Calu3 (cell line): ENCODE measurements at places on chromosomes 4 and X.

GRCh38 chr4:140635606-140636005 lies 66.8 kb upstream of the UCP1 start:
- peak; percentile 53 for DNase-seq

DNA sequence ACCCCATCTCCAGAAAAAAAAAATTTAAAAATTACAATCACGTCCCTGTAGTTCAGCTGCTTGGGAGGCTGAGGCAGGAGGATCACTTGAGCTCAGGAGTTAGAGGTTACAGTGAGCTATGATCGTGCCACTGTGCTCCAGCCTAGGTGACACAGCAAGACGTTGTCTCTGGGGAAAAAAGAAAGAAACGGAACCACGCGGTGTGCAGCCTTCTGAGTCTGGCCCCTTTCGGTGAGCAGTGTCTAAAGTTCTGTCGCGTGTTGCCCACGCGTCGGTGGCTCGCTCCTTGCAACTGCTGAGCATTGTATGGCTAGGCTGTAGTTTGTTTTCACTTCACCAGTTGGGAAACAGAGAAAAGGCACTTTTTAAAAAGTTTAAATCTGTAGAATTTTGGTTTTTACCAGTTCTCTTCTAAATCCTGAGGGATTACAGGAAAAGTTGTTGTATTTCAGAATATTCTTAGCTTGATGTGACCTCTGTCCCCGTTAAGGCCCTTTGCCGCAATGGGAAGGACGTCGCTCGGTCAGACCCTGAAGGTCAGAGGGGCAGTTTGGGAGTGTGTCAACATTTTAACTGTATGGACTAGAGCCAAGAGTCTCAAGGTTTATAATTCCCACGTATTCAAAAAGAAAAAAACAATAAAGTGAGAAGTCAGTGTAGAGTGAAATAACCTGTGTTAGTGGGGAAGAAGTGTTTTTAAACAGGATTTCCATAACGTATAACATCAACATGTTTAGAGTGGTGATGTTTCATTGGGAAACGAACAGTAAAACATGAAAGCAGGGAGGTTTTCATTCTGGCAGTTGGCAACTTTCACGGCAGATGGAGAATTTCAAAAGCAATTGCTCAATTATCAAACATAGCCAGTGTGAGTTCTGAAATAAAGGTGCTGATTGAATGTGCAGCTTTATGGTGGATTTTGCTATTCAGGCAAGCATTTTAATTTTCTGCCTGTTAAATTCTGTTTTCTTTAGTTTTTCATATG lies 45.8 kb upstream of the MSANTD1 start:
- DNase-seq = no peak

DNA sequence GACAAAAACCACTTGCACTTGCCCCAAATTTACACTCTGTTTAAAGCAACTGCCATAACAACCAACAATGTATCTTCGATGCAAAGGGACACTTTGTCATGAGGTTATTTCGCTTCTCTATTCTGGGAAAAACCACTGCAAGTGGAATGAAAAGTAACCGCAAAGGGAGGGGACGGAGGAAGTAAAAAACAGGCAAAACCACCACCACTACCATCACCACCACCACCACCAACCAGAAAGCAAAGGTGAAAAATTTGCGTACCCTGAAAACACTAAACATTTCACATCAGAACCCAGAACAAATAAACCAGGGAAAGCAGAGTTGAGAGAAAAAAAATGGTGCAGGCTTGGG lies 1.2 kb upstream of the N4BP2 start:
- DNase-seq = no peak

- no peak for DNase-seq
Measured at GRCh38 chr4:155559915-155560314, 106.7 kb upstream of the GUCY1A1 start.

DNA sequence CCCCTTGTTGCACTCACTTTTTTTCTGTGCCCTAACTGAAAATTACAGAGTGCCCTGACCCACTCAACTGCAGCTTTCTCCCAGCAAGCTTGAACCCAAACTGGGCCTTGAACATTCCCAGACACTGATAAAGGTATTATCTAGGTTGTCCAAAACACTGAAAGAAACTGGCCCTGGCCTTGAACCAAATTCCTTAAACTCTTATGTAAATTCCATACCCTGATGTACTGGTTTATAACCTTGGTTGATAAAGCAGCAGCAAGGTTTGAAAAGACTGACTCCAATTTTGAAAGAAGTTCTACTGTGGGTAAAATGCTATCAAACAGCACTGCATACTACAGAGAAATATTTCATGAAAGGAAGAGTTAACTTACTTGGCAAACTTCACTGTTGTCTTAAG lies 125.6 kb downstream of the PHF8 start:
- DNase-seq = no peak

DNA sequence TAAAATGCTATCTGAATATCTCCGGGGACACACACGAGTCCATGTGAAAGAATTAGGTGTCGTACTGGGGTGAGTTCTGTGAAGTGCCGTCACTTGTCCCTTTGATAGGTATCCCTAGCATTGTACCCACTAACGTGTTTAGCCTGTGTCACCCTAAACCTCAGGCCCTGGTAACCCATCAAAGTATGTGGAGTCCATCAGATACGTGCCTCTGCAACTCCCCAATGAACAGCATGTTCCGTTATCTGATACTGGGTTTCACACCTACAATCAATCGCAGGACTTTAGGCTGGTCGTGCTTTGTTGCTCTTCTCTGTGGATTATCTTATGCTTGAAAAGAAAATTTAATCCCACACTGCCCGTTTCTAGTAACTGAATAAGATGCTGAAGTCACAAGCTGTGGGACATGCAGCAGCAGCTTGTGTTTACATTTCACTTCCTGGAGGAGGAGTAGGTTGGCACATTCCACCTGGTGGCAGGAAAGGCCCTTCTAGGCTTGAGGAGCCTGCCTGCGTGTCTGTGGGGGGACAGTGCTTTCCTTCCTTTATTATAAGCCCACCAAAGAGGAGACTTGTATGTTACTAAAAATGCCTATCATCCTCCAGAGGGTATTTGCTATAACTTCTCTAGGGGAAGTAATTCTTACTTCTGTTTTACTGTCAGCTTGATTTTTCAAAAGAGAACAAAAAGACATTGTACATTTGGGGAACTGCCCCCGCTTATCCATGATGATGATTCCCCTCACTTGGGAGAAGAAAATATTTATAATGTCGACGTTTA lies 127.2 kb downstream of the FNIP2 start:
- peak; percentile 23 for DNase-seq

- DNase-seq = no peak
Measured at GRCh38 chr4:121665371-121665770, 31.4 kb downstream of the ANXA5 start.

DNA sequence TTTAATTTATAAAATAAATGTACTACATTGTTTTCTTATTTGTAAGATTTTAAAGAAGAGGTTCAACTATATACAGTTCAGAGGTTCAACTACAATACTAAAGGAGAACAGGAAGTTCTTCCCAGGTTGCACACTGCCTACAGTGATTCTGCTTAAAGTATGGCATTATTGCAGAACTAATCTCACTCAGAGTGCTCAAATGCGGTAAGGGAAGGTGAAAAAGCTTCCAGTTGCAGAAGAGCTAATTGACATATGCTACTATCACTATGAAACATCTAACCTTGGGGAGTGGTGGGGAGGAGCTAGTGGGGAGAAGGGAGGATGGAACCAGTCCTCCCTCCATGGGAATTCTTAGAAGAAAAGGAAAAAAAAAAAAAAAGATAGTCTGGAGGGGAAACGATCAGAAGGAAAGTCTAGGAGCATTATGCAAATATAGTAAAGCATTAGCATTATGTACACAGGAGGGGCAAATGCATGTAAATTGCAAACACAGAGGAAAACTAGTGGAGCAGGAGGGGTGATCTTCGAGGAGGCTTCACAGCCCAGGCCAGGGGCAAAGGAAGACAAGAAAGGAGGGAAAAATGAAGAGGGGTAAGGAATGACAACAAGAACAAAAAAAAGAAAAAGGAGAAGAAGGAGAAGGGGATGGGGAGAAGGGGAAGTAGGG lies 32.0 kb upstream of the MMAA start:
- no peak for DNase-seq

- no peak for DNase-seq
Measured at GRCh38 chrX:110045421-110045820, 42.5 kb downstream of the TMEM164 start.

- DNase-seq = peak; percentile 13
Measured at GRCh38 chr4:153341575-153342090, 2.9 kb upstream of the MND1 start.

- no peak for DNase-seq
Measured at GRCh38 chr4:173128199-173128890, 40.3 kb upstream of the GALNT7 start.
